ENCODE measurements at places on chromosomes 5 and 9.

DNA sequence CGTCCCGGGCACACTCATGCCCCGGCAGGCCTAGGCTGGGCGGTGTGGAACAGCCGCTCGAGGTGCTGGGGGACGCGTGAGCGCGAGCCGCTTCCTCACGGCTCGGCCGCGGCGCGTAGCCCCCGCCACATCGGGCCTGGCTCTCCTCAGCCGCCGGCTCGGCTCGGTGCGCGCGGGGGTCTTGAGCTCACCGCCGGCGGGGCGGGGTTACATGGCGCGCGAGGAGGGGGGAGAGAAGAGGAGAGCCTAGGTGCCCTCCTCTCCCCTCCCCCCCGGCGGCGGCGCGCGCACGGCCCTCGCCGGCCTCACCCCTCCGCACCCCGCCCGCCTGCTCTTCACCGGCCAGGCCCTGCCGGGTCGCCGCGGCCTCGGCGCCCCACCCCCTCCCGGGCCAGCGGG is 7.7 kb downstream of the RANBP6 start:
- DNase-seq: peak; percentile 59

DNA sequence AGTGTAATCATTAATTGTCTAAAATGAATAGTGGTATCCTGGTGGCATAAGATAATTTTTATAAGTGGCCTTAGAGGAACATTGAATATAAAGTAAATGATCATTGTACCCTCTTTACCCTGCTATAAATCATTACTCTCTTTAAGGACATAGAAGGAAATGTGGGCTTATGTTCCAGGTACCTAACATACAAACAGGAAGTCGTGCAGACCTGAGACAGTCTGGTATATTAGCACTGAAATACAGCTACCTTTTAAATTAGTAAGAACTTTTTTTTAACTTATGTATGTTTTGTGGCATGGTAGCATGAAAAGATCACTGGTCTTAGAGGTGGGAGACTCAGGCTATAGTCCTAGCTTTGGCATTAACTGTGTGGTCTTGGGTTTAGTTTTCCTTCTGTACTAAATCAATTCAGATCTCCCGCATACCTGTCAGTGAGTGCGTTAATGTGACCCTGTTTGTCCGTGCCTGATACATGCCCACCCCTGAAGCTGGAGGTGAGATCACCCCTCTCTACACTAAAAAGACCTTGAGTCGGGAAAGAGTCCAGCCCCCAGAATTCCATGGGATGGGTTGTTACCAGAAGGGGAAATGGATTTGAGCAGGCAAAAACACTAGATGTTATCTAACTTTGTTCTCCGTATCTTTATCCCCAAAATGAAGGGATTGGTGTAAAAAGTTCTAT is 59.4 kb upstream of the ERBIN start:
- DNase-seq: no peak

DNA sequence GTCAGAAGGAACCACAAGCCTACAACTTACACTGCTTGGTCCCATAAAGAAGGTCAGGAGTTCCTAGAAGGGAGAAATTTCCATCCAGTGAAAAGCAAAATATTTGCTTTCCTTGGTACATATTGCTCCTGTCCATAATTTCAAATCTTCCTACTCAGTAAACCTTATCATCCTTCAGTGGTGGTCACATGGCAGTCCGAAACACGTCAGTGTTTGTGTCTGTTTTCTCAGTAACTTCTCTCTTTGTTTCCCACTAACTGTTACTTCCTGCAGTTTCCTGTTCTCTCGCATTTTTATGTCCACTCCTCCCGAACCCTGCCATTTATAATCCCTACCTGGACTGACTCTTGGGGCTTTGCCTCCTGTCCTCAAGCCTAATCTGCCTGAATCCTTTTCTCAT is 129.1 kb downstream of the FANCC start:
- no peak for DNase-seq

GRCh38 chr5:116872486-116872885 is 297.9 kb upstream of the SEMA6A start:
- DNase-seq: no peak

GRCh38 chr9:137353223-137354152 is 51.4 kb upstream of the NRARP start:
- no peak for DNase-seq

DNA sequence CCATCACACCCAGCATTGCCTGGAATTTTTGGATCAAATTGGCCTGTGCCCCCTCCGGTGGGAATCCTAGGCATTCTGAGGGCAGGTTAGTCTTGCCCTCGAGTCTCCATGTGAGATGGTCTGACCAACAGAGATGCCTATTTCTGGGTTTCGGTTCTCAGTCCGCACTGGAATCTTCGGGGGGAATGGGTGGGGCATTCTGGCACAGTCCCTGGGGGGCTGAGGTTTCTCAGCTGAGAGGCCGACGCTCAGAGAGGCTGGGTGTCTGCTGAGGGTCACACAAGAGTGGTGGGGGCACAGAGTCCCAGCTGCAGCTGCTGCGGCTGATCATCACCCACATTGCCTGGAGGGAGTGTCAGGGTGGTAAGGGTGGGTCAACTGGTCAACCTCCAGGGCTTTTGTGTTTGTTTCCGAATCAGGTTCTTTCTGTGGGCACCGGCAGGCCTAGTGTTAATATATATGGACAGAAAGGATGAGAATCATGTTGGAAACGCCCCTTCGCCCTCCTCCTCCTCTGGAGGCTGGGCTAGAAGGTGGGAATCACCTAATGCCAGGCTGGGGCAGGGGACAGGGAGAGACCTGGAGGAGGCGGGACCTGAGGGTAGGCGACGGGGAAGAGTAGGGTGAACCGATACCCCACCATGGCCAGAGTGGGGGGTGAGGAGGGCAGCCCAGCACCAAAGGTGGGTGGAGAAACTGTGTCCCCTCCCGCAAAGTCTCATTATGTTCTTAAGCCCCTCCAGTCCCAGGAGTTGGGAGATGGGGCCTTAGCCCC is 149.5 kb upstream of the PHYKPL start:
- no peak for DNase-seq

DNA sequence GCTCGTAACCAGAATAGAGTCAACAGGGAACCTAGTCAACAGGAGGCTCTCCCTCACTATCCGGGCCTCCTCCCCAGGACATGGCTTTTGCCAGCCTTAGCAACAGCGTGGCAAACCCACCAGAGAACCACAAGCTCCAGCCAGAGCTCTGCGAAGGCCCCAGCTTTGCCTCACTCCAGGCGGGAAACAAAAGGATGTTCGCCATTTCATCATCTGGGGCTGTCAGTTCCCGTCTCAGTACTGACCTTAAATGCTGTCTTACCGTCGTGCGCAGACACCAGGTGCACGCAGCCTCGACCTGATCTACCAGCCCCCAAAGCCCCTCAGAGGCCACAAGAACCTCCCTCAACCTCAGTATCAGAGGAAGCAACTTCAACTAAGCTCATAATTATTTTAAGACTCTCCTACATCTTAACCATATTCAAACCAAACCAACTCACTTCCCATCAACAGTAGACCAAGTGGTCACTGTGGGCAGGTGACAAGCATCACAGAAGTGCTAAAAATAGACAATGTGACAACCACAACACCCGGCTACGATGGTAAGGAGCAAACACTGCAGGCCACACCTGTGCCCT is 71.4 kb downstream of the SEMA4D start:
- no peak for DNase-seq

DNA sequence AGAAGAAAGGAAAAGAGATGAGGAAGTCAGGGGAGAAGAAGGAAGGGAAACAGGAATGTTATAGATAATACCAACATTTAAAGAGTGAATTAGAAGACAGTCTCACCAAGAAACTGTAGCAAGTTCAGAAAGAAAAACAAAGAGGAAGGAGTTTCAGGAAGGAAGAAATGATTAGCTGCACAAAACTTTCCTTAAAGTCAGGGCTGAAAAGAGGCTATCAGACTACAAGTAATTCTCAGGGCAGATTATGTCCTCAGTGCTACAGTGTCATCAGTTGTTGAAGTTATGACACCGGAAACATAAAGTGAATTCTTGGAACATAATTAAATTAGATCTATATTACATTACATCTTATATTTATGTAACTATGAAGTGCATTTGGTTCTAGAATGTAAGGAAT is 226.9 kb downstream of the ARRDC3 start:
- peak; percentile 18 for DNase-seq

GRCh38 chr5:38831909-38832308 is 13.9 kb upstream of the OSMR start:
- DNase-seq: peak; percentile 59

- DNase-seq: peak; percentile 81
Measured at GRCh38 chr5:41763081-41763480, 107.1 kb downstream of the OXCT1 start.

DNA sequence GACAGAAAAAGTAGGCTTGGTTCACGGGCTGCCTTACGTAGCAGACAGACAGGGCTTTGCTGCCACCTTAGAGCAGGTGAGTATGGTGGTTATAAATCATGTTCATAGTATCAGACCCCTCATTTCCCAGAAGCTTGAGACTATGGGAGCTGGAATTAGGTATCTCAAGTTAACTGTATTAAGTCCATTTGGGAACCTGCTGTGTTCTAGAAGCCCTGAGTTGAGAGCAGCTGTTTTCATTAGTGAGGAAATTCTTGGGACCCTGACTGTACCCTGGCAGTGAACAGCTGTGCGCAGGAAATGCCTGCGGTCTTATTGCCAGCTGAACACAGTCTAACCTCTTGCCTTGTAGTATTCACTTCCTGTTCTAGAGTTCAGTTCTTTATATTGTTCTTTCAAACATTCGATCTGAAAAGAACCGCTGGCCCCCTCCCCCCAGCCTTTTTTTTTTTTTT is 29.8 kb downstream of the UGCG start:
- DNase-seq: peak; percentile 92

GRCh38 chr9:18360005-18360404 is 113.9 kb upstream of the ADAMTSL1 start:
- no peak for DNase-seq

DNA sequence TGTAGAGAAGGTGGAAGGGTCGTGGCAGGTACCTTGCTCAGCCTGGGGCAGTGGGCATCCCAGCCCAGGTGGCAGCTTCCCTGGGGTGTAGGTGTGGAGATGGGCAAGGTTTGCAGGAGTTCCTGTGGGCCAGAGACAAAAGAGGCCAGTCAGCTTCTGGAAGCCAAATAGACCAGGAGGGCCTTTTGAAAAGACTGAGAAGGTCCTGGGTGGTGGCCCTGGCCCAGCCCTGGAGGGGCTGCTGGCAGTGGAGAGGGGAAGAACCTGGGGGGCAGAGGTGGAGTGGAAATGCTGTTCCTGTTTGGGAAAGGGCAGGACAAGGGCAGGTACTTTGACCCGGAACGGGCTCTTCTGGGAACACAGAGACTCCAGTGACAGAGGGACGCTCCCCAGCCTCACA is 7.0 kb upstream of the IL3 start:
- no peak for DNase-seq

GRCh38 chr9:122941582-122942234 is 888 bp downstream of the RABGAP1 start:
- peak; percentile 48 for DNase-seq

DNA sequence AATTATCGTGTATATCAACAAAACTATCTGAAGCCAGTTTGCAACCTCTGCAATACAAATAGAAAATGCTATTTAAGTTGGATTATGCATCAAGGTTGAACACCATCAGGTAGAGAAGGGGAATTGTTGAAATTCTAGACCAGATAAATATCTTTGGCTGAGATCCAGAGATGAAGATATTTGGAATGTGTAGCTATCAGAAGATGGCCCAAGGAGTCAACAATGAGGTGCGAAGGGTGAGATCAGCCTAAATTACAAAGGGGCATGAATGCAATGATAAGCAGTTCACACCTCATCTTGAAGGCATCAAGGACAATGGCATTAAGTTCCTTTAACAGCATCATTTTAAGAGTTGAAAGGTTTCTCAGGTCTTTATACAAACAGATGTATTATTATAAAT is 572.1 kb upstream of the DMAC1 start:
- DNase-seq: no peak

DNA sequence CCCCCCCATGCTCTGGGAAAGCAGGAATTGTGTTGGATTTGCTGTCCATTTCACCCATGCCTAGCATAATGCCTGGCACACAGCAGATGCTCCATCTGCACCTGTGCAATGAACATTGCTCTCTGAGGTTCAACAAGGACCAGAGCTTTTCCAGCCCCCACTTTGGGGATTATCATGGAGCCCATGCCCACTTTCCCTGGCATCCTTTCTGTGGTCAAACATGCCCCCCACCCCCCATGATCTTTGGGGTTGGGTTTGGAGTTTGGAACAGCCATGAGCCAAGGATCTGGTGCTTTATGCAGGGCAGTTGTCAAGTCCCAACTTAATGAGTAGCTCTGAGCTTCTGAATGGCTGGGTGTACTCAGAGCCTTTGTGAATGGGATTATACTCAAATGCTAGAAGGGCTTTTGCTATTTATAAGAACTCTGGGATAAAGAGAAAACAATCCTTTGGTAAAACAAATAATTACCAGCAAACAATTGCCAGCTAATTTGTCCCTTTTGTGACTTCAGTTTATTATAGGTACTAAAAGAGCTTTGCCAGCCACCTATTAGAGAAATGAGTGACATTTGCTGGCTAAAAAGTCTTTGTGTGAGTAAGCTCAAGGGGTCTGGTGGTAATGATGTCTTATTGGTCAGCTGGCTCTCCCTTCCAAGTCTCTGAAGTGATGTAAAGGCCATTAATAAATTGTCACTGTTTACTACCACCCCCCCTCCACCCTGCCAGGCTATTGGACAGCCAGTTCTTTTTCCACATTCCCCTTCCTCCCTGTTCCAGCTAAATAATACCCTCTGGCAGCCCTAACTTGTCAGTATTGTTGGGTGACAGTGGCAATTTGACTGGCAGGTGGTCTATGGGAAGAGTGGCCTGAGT is 182.3 kb downstream of the MACROH2A1 start:
- DNase-seq: no peak

DNA sequence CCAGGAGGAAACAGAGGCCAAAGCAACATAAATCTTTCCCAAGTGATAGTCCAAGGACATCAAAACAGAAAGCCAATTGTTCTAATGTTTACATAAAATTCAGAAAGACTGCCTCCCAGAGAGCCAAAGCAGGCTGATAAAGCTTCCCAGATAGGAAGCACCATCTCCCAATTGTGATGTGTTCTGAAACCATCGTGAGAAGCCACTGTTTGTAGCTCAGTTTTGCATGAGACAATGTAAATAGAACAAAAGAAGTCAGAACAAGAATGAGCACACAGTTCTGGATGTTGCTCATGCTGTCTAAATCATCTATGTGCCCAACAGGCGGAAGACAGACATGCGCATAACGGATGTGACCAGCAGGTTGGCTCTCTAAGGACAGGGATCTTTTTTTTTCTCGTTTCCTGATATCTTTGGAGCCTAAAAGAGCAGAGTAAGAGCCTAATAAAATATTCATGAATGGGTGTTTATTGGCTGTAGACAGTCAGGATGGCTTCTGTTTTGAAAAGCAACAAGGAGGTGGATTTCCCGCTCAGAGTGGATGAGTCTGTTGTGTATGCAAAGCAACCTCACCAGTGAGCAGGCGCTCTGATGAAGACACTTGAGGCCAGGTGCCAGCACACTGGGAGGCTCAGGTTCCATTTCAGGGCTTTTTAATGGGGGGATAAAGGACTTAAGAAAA is 113.6 kb downstream of the GNA14 start:
- no peak for DNase-seq
